HepG2 (cell line): ENCODE measurements at places on chromosomes 1 and 21.

- no peak for DNase-seq
These were observed 160.4 kb downstream of the DSCAM start for GRCh38 chr21:40686526-40686925.

GRCh38 chr1:39187275-39188046 lies 17.0 kb upstream of the MACF1 start:
- DNase-seq: no peak

DNA sequence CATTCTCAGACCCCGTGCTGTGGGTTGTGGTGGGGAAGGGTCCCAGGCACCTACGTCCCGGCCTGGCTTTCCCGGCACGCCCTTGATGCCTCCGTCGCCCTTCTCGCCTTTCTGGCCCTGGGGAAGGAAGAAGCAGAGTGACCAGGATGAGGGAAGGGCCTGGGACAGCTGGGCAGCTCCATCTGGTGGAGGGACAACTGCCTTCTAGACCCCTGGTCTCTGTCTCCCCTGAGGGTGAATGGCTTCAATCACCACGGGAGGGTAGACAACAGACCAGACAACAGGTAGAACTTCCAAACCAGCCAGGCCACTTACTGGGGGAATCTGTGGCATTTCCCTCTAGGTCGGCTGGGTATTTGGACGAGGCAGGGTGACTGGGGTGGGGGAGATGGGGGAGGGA lies 11.9 kb downstream of the COL16A1 start:
- DNase-seq: no peak

DNA sequence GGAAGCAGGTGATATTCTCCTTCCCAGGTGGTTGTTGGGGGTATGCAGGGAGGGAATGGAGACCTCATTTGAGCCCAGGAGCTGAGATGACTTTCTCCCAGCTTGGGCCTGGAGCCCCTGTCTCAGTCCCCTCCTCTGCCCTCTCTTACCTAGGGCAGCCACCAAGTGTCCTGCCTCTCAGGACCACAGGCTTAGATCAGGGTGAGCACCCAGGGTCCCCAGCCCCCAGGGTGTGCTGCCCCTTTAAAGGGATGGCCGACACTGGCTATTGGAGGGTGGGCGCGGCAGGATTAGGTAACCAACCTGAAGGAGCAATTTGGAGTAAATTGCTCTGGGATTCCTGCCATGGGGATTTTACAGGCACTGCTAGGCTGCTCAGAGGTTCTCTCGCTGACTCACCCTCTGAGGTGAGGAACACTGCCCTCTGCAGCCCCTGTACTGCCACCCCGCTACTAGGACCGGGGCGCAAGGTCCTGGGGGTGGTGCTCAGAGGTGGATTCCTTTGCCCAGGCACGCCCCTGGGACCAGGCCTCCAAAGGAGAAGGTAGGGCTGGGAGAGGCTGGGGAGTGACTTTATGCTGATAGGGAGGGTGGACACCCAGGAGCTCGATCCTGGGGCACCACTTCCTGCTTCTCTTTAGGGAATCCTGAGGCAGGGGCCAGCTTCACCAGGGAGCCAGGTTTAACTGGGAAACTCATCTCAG lies 1.5 kb downstream of the RPS6KA1 start:
- peak; percentile 87 for DNase-seq

- DNase-seq: no peak
These were observed 412.1 kb upstream of the NFIA start for GRCh38 chr1:60670302-60670701.

- no peak for DNase-seq
These were observed 70.3 kb downstream of the GALNT2 start for GRCh38 chr1:230137337-230137815.

DNA sequence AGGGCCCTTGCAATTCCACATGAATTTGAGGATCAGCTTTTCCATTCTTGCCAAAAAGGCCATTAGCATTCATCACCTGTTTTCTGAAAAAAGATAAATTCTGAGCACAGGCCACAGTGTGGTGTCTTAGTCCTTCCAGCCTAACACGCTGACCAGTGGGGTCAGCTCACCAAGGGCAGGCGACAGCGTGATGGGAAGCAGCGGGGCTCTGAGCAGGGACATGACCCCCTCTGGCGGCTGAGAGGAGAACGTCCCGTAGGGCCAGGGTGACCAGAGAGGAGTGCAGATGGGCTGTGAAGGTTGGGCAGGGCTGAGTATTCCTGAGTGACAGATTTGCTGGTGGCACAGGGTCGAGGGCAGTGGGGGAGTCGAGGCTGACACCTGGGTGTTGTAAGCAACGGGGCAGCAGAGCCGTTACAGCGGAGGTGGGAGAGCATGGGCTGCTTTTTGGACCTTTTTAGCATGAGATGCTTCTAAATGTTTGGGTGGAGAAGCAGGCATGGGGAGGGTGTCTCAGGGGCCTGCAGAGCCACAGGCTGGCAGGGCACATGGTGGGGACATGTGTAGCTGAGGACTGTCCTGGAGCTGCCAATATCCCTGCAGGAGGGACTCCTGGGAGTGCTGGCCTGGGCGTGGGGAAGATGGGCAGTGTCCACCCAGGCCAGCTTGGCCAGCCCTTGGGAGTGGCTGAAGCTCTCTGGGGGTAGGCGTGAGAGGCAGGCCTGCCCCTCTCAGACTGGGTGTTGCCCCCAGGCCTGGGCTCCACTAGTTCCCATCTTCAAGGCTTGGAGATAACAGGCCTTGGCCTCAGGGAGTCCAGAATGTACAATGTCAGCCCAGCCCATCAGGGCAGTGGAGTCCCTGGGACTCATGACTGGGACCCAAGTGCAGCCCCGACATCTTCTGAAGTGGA lies 8.6 kb upstream of the CALML6 start:
- DNase-seq: peak; percentile 79
